ENCODE measurements at places on chromosomes 3 and 15. TPM values are rescaled to one million over a fixed set of nuclear protein-coding genes. Genes with fewer than 3 reads are reported as not detected.
A peak's percentile ranks its signal among the peaks of the same experiment; 100 is the strongest.

Gene GPR27
- total RNA-seq: not detected

Gene PCSK6
- 0.72 TPM for total RNA-seq

Gene FSIP1
- total RNA-seq: 3.6 TPM

Gene CAV3
- not detected for total RNA-seq

- DNase-seq: peak; percentile 30
Observed at GRCh38 chr3:124084022-124084881, 92.3 kb upstream of the ROPN1 start.

GRCh38 chr15:45251888-45252287, at the start of gene SLC28A2:
SLC28A2 (plus strand) TSS chr15:45252234; CDS start chr15:45253216, 982 bp downstream.
- no peak for DNase-seq

DNA sequence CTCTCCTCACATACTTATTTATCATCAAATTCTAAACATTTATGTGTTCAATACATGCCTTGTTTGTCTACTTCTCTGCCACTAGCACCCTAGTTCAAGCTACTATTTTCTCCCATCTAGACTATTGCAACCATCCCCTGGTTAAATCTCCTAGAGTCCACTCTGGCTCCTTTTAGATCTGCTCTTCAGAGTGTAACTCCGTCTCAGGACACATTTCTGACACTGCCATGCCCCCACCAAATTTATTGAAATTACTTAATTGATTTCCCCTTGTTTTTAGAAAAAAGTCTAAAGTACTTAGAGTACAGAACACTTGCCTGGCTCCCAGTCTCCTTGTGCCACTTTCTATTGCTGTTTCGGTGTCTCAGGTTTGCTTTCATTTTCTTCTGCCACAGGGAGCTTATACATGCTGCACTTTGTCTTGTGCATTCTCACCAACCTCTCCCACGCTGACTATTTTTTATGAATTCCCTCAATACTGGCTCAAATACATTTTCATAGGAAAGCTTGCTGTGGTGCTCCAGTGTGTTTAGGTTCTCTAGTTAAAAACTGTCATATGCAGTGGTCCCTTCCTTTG, 792.3 kb downstream of the DIPK2A start:
- no peak for DNase-seq

DNA sequence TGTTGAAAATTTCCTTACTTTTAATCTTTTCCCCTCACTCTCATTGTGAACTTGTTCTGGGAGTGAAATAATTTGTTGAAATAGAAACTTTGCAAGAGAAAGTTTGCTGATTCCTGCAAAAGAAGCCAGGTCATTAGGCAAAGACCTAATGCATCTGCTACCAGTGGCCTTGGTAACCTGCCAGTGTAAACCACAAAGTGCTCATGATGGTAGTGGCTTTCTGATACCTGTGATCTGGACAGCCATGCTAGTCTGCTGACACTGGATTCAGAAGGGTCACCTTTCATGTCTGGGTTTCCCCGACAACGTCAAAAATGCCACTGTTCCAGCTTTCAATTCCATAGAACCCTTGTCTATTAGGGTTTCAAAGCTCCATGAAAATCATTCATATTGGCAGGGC, 123.7 kb upstream of the MCTP2 start:
- DNase-seq: no peak

DNA sequence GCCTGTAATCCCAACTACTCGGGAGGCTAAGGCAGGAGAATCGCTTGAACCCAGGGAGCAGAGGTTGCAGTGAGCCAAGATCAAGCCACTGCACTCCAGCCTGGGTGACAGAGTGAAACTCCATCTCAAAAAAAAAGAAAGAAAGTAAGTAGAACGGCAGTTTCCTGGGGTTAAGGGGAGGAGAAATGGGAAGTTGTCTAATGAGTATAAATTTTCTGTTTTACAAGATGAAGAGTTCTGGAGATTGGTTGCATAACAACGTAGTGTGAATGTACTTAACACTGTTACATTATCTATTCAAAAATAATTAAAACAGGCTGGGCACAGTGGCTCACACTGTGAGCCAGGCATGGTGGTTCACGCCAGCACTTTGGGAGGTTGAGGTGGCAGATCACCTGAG, 45.4 kb downstream of the GRK7 start:
- DNase-seq: no peak

- no peak for DNase-seq
Observed at GRCh38 chr3:97815149-97815917, 6.5 kb upstream of the CRYBG3 start.

DNA sequence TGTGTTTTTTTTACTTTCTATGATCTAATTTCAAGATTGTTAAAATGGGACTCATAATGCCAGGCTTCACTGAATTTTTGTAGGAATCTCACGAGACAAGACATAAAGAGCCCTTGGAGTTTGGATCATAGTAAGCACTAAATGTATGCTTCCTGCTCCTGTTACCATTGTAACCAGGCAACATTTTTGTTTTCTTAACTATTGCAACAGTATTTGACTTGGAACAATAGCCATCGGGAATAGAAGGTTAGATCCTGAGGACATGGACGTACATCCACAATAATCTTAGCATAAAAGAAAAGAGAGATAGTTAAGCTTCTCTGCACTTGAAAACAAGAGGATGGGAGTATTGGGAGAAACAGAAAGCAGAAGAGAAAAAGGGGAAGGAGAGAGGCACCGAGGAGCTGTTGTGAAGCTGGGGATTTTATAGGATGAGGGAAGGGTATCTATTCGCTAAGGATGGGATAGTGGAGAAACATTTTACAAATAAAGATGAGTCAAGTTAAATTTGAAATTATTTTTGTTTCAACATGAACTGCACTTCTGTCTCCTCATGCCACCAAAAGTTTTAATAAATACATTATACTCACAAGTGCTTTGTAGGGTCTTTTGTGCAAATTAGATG, 131.4 kb downstream of the TMCO5A start:
- no peak for DNase-seq

DNA sequence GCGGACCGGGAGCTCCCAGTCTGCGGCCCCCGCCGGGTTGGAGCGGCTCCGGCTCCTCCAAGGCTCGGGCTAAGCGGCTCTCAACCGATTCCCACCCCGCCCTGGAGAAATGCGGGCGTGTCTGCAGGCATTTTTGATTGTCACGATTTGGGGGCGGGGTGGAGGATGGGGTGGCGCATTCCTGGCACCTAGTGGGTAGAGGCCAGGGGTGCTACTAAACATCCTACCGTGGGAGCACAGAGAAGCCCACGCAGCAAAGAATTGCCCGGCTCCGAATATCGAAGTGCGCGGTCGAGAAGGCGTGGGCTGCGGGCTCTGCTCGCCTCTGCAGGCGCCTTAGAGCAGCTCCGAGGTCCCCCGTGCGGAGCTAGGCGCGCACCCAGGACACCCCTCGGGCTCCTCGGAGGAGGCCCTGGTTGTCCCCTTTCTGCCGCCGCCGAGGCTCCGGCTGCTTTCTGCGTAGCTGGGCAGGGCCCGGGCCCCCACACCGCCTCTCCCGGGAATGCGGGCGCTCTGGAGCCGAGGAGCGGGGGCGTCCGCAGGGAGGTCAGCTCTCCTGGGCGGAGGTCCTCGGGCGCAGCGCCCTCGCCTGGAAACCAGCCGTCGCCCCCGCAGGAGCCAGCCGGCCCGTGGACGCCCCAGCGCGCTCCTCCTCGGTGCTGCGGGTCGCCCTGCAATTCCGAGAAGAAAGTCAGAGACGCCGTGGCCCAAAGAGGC, 16.5 kb upstream of the LAMP3 start:
- DNase-seq: peak; percentile 87

Data from osteoblast (primary cell).